ENCODE measurements at places on chromosomes 6 and 20.
A peak's percentile ranks its signal among the peaks of the same experiment; 100 is the strongest.

DNA sequence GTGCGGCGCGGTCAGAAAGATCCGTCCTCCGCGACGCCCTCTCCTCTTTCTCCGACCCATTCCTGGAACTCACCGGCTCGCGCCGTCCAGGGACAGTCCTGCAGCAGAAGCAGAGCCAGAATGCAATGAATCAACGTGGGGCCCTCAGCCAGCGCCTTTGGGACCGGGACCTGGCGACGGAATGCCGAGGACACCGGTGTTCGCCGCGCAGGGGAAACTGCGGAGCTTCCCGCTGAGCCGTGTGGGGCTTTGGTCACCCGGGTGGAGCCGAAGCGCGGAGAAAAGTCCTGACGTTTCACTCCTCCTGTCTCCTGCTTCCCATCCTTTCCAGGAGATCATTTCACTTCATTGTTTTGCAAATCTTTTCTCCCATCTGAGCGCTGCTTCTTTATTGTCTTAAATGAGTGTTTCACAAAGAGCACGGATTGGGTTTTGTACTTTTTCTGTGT lies 26.5 kb downstream of the ULBP1 start:
- no peak for DNase-seq

DNA sequence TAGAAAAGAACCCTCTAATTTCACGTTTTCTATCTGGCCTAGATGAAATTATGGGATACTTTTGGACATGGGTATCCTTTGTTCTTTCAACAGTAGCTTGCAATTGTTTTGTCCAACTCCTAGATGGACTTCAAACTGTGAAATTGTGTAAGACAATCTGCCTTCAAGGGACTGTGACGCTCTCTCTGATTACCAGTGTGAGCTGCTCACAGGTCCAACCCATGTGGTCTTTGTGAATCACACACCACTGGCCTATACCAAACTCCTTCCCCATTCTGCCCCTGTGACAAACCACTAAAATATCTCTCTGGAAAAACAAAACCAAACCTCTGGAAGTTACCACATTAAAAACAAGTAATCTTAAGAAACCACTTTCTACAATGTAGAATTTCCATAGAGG lies 59.5 kb downstream of the NINL start:
- DNase-seq = no peak

DNA sequence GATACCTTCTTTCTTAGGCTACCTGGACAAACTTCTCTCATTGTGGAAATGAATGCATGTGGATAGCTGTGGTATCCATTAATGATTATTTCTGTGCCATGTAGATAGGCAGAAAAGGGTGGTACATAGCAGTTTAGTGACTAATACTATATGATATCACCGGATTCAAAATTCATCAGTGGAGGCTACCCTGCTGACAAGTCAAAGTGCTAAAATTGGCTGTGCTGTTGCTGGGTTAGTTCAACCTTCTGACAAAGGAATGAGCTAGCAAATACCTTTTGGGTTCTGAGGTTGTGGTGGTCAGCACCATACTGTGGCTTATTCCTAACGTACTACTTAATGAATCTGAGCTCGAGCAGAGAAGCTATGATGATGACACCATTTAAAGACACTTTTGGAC lies 109.1 kb downstream of the TFAP2B start:
- no peak for DNase-seq

GRCh38 chr6:47655719-47656595 lies 42.4 kb upstream of the ADGRF4 start:
- peak; percentile 34 for DNase-seq

- no peak for DNase-seq
Measured at GRCh38 chr20:60011512-60012507, 53.6 kb downstream of the CDH26 start.

DNA sequence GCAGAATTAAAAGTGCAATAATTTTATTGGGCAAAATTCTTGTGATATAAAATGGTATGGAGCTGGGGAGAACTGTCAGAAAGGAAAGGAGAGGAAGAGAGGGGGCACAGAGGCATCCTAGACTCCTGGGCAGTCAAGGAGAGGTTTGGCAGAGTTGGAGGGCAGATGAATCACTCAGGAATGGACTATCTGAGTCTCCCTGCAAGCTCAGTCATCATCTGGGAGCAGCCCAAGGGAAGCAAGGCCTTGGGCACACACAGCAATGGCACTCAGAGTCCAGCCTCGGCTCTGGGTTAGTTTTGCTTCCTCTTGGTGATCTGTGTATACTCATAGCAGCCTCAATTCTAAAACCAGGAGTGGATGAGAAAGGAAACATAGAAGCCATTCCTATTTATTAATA lies 67.2 kb downstream of the SLC22A1 start:
- DNase-seq = no peak

GRCh38 chr20:8621001-8621400 lies 447.9 kb upstream of the PLCB4 start:
- no peak for DNase-seq

Measured in heart left ventricle (tissue), 16 donors.